ENCODE measurements at places on chromosomes 2 and 18.

DNA sequence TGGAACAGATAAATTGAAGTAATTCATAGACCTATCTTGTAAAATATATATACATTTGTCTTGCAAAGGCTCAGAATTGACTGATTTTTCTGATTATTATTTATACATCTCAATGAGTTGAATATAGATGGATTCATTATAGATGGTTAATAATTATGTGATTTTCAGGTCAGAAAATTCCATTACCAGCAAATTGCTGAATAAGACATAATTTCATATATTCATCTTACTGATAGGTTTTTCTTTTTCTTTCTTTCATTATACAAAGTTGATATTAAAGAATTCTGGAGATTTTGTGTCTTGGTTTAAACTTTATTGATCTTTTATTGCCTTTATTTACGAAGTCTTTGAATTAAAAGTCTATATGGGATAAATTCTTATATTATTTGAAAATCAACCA lies 41.6 kb upstream of the SPAG16 start:
- DNase-seq, result no peak

DNA sequence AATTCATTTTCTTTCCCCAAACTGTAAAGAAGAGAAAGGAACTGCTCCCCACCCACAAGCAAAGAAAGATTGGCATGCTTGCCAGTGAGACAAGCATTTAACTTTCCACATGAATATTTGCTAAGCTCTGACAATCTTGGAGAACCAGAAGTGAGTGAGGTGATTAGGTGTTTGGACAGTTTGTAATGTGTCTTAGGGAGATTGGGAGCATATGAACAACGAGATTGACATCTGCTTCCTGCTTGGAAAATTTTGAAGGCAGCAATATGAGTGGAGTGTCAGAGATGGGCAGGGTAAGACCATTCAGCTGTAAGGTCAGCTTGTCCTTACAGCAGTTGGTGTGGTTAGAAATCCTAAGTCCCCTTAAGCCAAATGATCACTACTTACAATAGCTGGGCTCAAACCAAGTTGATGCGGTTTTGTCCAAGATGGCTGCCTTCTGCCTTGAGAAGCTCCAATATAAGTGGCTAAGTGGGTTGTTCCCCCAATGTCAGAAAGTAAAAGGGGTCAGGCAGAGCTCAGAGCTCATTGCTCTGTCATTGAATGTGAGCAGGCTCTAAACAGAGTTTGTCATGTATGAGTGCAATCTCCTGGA lies 36.0 kb upstream of the GALNT5 start:
- no peak for DNase-seq

DNA sequence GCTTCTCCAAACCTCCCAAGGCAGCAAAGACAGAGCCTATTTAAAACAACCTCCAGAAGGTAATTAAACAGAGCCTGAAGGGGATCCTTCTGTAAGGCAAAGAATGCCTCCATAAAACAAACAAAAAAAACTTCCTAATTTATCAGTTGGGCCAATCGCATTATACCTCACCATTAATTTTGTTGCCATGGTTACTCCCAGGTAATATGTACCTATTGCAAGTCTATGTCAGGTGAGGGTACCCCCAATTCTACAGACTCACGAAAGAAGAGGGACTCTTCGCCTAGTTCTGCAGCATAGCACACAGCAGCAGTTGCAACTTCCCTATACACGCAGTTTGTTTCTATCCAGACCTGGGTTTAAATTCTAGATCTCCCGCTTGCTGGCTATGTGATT lies 38.8 kb downstream of the SFXN5 start:
- DNase-seq, result no peak

GRCh38 chr2:69703189-69703588 lies 38.7 kb upstream of the ANXA4 start:
- no peak for DNase-seq

- DNase-seq, result no peak
These were observed 103.9 kb downstream of the RTN4 start for GRCh38 chr2:54946220-54946805.

- DNase-seq, result no peak
These were observed 60.7 kb upstream of the ITGA4 start for GRCh38 chr2:181396256-181397123.

- DNase-seq, result no peak
These were observed 62.3 kb upstream of the BOD1L2 start for GRCh38 chr18:57084331-57085271.

GRCh38 chr2:190408538-190409271 lies 550 bp downstream of the MFSD6 start:
- DNase-seq, result peak; percentile 41

DNA sequence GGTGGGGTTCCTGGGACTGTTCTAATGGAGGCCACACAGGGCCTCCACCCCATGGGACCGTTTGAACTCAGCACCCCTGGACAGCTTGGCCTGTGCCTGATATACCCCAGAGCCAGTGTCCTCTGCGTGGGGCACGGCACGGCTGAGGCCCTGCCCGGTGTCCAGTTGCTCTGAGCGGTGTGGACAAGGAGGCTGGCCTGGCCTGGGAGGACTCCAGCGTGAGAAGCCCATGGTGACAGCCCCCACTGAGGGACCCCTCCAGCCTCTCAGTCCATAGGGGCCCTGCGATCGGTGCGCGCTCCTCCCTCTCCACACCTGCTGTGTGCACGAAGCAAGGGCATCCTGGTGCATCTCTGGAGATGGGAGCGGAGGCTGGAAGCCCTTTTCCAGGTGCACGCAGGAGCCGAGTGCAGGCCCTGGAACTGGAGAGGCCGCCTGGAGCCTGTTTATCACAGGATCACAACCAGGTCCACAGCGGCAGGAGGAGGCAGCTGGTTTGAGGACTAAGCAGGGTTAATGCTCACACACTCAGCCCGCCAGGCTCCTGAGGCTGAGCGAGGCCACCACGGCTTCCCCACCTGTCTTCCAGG lies 120.2 kb downstream of the PTGR3 start:
- DNase-seq, result no peak

GRCh38 chr18:12659904-12660605 lies 2.1 kb upstream of the SPIRE1 start:
- no peak for DNase-seq

- no peak for DNase-seq
These were observed 10.6 kb downstream of the DNAJB2 start for GRCh38 chr2:219289537-219290361.

DNA sequence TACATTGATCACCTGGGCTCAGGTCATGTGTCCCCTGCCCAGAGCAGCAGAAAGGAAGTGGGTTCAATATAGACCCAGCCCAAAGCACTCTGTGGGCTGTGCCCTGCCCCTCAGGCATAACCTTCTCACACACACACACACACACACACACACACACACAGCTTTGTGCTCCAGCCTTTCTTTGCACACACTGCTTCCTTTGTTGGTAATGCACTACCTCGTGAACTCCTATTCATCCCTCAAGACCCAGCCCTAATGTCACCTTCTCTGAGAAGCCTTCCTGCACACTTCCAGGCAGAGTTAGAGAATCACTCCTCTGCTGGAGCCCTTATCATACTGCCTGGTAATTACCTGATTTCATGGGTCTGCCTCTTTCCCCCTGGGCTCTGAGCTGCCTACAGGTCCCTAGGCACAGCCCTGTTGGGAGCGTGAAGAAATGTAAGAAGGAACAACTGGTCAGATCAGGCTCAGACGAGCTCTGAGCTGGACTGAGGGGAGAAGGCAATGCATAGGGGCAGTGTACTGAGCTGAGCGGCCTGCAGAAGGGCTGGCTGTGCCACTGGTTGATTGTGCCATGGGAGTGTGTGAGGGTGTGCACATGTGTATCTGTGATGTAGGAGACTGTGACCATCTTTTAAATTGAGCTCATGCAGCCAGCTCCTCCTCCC lies 210.3 kb downstream of the GLI2 start:
- no peak for DNase-seq

DNA sequence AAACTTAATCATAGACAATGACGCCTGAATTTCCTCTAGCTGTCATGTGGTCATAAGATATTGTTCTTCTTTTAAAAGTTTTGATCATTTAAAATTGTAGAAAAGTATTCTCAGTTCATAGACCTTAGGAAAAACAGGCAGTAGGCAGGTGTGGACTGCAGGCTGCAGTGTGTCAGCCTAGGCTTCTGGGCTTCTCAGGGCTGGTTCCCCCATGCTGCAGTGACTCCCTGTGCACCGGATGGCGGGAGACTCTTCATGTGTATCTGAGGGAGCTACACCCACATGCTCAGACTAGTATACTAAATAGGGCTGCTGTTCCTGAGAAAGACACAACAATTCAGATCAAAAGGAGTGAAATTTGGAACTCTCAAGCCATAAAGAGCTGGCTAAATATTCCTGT lies 72.4 kb downstream of the PXDN start:
- DNase-seq, result no peak

- DNase-seq, result no peak
These were observed 296.7 kb upstream of the KCNH7 start for GRCh38 chr2:163135256-163135655.

Data from activated CD4-positive, alpha-beta T cell treated with anti-CD3 and anti-CD28 coated beads, Interleukin-2, amount 50 U/mL, for 24 hours (primary cell).